GOT3 (cell line): ENCODE measurements at places on chromosomes 4 and X.

DNA sequence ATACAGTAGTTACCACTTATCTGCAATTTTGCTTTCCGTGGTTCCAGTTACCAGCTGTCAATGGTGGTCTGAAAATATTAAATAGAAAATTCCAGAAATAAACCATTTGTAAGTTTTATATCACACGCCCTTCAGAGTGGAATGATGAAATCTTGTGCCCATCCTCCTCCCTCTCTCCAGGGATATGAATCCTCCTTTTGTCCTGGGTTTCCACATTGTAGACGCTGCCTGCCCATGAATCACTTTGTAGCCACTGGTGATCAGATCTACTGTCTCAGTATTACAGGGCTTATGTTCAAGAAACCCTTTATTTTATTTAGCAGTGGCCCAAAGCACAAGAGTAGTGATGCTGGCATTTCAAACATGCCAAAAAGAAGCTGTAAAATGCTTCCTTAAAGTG, 198.6 kb downstream of the KCNIP4 start:
- no peak for DNase-seq

- DNase-seq = no peak
These were observed 388.6 kb upstream of the PITX2 start for GRCh38 chr4:111011458-111011857.

DNA sequence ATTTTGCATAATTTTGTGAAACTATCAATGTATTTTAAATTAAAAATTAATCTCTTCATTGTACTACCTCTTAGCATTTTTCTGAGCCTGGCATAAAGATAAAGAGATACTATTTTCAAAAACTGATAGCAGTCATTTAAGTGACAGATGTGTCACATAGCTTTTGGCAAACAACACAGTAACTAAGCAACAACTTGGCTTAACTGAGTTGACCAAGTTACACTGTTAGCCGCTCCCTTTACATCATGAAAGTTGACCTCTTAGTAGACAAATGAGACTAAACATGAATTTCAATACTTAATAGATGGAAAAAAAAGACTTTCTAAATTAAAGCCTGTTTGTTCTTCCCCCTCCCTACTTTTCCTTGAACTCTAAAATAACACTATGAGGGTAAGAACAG, 62.0 kb downstream of the ATP8A1 start:
- DNase-seq = no peak

- DNase-seq = no peak
These were observed 204.8 kb downstream of the TRAM1L1 start for GRCh38 chr4:116880625-116881024.

DNA sequence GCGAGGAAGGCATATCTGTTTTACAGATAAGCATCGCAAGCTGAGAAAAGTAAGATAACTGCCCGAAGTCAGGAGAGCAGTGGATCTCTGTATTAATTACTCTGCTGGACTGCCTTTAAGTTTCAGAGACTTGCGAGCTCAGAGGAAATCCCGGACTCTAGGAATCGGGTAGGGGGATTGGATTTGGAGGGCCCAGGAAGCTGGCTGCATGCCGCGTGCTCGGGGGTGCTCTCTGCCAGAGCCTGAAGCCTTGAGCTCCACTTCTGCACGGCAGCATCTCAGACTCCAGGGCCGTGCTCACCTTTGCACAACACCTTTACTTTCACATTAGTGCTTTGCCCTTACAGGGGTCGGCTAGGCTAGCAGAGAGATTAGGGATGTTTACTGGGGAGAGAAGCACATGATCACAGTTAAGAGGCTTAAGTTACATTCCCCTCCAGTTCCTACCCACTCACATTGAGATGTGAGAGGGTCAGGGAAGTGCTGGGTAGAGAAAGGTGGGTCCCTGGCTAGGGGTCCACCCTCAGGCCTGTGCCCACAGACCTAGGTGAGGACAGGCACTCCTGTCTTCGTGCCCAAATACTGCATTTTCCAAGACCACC, 57.0 kb downstream of the TRIML1 start:
- no peak for DNase-seq

DNA sequence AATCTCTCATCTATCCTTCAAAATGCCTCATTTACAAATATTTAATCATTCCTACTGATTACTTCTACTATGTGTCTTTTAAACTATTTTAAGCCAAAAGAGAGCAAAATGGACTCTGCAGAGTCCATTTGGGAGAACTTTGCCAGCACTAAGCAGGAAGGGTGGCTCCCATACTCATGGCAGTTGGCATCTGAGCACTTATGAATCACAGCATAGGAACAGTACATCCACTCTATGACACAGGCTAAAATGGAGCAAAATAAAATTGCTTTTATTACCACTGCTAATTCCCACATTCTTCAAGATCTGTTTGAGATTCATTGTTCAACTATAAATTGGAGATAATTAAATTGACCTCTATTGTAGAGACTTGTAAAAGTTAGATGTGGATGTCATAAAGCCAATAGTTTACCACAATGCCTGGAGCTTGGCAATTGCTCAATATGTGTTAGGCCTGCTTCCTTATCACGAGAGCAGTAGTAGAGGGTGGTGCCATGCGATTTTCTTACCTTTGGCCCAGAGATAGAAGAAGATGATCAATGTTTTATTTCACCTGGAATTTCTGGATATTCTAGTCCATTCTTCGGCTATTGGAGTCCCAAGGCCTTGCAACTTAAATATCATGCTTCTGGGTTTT, 19.1 kb downstream of the HPGD start:
- DNase-seq = no peak

GRCh38 chr4:123346330-123346940, 50.2 kb upstream of the SPRY1 start:
- no peak for DNase-seq

DNA sequence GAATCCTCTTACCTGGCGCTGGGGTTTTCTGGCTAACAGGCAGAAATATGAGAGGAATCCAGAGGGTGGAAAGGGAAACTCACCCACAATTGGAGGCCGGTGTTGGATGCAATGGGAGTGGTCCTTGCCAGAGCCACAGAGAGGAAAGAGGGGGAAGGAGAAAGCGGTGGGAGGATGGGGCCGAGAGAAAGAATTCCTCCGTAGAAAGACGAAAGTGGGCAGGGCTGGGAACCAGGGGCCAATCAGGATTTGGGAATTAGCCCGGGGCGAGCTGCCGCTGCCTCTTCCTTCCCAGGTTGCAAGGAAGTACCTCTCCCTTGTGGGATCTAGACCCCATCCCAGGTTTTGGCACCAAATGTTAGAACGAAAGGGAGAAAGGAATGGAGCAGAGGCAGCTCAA, 83.1 kb upstream of the SPIN4 start:
- DNase-seq = no peak

GRCh38 chrX:17372052-17372451, 2.9 kb upstream of the NHS start:
- DNase-seq = no peak

GRCh38 chr4:56463711-56464110, 3.7 kb upstream of the SRP72 start:
- no peak for DNase-seq

DNA sequence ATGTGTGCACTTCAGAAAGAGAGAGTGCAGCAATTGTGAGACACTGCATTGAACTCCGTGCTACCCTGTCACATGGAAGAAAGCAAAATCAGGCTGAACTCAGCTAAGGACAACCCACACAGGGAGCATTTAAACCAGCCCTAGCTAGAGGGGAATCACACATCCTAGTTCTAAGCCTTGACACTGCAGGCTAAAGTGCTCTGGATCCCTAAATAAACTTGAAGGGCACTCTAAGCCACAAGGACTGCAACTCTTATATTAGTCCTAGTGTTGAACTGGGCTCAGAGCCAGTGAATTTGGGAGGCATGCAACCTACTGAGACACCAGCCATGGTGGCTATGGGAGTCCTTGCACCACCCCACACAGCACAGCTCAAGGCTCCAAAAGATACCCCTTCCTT, 311.9 kb downstream of the OPHN1 start:
- DNase-seq = no peak

- DNase-seq = no peak
These were observed 105.6 kb downstream of the HNRNPD start for GRCh38 chr4:82268050-82268825.

GRCh38 chrX:77484045-77484444, 36.9 kb downstream of the FGF16 start:
- DNase-seq = no peak

- no peak for DNase-seq
These were observed 3.2 kb upstream of the AMMECR1 start for GRCh38 chrX:110321081-110321480.

GRCh38 chrX:2549876-2550275, 49.1 kb upstream of the DHRSX start:
- no peak for DNase-seq

DNA sequence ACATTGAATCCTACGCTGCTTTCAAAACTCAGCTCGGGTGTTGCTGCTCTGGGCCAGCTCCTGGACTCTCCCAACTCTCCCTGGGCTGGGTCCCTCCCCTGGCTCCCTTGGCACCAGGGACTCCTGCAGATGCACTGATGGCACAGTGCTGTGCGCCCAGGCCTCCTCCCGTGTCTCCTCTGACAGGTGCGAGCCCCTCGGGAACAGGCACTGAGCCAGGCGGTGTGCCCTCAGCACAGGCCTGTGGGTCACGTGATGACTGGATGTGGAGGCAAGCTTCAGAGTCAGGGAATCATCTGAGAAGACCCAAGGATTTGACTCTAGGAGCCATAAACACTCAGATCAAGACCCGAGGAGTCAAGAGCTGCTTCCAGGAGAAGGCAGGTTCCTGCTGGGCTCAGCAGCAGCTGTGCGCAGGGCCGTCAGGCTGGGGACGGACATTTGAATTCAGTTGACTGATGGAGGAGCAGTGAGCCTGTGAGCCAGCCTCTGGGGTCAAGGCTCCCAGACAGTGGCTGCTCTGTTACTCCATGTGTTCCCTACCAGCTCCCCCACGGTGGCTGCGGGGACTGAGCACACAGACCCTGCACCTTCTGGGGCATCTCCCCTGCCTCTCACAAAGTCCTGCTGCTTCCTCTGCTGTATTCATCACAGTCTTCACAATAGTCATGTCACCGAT, 33.0 kb downstream of the NAT8L start:
- no peak for DNase-seq

DNA sequence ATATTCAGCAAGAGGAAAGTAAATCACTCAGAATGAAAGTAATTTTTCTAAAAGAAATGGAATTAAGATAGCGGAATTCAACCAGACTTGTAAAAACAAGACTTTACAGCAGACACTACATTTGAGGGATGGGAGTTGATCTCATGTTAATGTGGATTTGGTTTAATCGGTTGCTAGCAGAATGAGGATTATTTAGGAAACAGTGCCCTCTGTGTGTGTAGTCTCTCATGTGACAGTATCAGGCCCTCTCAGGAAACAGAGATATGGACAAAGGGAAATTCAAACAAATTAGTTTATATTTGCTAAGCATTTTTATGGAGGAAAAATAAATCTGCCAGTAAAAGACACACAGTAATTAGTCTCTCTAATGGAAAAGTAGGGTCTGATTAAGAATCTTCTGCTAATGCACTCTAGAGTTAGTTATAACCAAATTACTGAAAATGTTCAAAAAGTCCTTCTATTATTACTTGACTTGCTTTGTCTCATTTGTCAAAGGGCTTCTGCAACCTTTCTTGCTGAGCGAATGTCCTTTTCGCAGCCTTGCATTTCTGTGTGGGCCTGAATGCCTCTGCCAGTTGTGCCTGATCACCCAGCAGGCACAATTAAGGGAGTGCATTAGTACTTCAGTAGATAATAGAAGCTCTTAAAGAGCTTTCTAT, 1282.3 kb upstream of the TENM3 start:
- DNase-seq = no peak

GRCh38 chr4:174154215-174154854, 129.1 kb downstream of the FBXO8 start:
- DNase-seq = no peak

DNA sequence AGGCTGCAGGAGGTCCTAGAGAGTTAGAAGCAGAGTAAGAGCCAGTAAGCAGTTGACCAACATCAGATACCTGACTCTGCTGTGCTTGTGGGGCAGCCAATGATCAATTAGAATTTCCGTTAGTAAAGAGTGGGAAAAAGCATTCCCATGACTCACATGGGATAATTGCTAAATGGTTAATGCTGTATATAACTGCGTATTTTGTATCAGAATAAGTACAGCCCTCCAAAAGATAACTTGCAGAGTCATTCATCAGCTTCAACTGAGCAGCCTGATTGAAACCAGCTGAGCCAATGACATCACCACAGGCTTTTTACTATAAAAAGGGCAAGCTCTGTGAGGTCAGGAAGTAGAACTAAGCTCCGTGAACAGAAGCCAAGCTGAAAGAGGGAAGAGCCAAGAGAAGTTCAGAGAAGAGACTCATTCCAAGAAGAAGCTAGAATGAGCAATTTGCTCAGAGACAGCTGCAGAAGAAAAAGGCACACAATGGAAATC, 67.9 kb downstream of the PPP3CA start:
- DNase-seq = no peak

DNA sequence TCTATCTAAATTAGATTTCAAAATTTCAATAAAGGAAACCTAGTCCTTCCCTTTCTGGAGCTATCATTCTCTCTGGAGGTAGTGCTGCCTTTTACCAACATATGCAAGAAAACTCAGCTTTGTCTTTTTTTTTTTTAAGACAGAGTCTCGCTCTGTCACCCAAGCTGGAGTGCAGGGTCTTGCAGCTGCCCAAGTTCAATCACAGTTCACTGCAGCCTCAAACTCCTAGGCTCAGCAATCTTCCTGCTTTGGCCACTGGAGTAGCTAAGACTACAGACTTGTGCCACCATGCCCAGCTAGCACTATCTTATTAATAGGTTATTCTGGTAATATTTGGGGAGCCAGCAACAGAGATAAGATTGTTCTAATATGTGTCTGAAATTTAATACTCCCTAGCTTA, 12.3 kb downstream of the AASDH start:
- no peak for DNase-seq

DNA sequence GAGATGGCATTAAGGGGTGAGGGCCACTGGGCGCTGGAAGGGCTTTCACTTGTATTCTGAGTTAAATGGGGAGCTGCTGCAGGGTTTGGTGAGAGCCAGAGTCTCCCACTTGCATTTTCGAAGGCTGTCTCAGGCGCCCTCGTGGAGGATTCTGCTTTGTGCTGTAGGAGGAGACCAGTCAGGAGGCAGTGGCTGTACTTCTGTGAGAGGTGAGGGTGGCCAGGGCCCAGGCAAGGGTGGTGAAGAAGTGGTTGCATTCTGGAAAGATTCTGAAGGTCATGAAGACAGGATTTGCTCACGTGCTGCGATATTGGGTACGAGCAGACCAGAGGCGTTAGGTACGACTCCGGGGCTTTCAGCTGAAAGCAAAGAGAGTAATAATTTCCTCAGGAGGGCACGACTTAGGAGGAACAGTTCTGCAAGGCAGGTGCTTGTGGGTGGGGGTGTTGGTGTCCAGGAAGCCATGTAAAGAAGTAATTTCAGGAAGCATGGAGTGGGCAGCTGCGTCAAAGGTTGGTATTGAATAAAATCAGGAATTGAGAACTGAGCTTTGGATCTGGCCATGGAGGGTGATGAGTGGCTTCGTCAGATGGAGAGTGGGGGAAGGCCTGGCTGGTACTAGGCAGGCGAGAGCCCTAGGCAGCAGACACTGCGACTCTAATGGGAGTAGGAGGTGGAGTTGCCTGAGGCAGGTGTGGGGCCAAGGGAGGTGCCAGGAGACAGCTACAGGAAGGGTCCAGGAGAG, 18.2 kb downstream of the PIGG start:
- DNase-seq = no peak
